DMS 273 treated with DMSO at 0.1 percent for 48 hours (cell line): ENCODE measurements at places on chromosomes 16 and 17.

DNA sequence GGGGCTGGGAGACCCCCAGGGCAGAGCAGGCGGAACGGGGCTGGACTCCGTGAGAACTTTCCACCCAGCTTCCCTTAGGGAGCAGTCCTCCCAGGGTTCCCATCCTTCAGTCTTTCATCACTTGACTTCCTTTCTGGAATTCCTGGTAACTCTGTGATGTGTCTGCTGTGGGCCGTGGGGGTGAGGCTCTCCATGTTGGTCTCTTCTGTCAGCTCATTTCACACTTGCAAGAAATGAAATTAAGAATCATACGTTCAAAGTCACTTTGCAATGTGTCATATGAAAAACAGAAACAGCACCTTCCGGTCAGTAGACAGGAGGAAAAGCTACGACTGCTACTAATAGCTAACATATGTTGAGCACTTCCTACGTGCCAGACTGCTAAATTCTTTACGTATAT is 5.4 kb upstream of the BBS2 start:
- no peak for DNase-seq

- DNase-seq, result no peak
Observed at GRCh38 chr16:4085405-4085970, 30.8 kb downstream of the ADCY9 start.

- DNase-seq, result no peak
Observed at GRCh38 chr16:1036726-1037393, 35.7 kb upstream of the SSTR5 start.

GRCh38 chr16:53849994-53850393 is 146.0 kb downstream of the FTO start:
- no peak for DNase-seq

DNA sequence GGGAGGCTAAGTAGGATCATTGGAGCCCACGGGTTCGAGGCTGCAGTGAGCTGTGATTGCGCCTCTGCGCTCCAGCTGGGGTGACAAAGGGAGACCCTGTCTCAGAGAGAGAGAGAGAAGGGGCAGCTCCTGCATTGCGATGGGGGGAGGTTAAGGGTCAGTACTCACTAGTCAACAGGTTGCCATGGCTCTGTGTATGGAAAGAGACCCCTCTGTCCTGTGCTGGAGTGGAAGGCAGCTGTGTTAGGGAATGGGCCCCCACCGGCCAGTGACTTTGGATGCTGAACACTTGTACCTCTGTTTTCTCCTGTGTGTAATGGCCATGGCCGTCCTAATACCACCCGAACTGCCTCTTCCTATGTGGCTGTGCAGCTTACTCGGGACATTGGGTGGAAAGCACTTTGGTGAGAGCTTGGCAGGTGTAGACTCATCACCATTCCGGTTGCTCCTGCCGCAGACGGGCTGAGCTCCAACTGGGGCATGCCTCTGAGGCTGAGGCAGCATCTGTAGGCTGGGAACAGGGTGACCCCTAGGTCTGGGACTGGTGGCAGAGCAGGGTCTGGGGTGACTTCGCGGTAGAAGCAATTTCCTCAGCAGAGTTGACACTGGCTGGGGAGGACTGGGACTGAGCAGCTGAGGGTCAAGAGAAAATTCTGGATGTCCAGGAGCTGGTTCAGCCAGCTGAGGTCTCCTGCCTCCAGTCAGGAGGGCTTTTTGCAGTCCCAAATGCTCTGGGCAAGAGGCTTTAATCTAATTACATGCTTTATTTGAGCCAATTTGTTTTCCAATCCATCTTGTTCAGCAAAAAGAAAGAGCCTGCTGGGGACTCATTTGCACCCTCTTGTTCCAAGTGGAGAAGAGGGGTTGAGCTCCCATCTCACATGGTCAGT is 184.5 kb downstream of the NTN1 start:
- no peak for DNase-seq

DNA sequence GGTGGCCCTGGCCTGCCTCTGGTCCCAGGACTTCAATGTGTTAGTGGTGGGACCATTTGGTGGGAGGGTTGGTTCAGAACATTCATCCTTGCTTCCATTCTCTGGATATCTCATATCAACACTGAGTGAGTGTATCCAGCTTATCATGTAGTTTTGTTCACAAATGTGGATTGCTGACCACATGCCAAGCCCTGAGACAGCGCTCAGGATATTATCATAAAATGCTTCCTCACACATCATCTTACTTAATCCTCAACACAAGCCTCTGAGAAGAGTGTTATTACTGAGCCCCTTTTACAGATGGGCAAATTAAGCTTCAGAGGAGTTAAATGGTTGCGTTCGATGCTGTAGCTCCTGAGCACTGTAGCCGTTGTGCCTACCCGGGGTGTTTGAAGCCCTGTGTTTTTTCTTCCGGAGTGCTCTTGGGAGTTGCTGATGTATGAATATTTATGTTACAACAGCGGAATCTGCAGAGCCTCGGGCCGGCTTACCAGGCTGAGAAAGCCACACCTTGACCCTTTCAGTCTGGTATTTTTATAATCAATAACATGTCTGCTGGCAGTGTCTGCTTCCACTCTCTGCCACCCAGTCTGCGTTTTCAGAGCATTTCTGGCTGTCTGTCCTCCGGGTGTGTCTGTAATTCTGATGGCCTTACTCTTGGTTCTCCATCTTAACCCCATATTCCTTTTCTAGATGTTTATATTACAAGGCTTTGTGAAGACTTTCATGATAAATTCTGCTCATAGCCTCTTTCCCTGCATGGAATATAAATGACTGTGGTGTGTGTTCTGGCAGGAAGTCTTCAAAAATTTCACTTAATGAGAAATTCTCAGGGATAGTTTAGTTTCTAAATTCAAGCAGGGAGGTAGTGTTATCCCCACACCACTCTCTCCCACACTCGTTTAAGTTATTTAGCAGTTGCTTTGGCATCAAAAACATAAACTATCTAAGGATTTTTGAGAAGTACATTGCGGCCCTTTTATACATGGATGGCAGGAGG is 2.9 kb downstream of the GLP2R start:
- DNase-seq, result no peak

- DNase-seq, result no peak
Observed at GRCh38 chr17:17124341-17124740, 81.8 kb downstream of the PLD6 start.

GRCh38 chr16:58384437-58385055 is 7.7 kb upstream of the GINS3 start:
- DNase-seq, result no peak

DNA sequence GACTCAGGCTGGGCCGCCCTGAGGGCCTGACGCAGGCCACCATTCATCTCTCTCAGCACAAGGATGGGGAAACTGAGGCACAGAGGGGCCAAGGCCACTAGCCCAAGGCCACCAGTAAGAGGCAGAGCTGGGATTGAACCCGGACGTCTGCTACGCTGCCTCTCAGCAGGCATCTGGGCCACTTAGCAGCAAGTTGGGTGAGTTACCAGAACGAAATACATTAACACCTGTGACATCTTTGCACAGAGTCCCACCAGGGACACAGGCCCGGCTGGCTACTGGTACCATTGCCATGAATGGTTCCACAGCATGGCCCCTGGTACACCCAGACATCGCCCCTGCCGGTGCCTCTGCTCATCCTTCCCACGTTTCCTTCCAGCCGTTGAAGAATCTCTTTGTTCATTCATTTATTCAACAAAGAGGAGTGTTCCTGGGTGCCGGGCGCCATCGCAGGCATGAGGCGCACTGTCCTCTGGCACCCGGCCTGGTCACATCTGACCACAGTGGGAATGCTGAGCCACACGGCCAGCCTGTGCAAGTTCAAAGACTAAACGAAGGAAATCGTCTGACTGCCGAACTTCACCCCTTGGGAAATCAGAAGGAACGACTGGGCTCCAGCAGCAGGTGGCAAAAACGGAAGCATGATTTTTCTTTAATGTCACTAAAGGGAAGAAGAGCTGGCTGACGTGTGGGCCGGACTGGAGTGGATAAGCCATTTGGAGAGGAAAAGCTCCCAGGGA is 7.4 kb upstream of the ZNF469 start:
- no peak for DNase-seq

- no peak for DNase-seq
Observed at GRCh38 chr16:9679213-9679767, 502.9 kb downstream of the GRIN2A start.

- DNase-seq, result no peak
Observed at GRCh38 chr17:29043539-29044145, 701 bp downstream of the PIPOX start.

DNA sequence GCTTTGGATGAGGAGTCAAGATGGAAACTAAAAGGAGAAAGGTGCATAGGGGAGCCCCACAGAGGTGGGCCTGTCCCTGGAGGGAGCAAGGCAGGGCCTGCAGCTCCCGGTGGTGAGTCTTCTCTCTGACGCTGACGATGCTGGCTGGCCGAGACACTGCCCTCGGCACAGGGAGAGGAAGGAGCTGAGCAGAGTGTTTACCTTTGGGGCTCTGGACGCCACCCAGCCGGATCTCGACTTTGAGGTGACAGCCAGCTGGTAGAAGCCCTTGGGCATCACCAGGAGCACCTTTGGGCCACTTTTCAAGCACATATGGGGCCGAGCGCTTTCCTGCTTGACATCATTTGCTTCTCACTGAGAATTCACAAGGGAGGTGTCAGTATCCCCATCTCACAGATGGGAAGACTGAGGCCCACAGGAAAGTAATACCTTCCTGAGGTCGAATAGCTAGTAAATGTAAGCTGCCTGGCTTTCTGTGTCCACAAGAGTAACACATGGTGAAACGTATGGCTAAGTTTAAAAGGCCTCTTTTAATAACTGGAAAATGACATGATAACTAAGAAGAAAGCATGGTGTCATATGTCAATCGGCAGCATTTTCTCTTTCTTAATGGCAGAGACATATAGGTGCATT is 294.3 kb upstream of the TNRC6C start:
- DNase-seq, result no peak

- no peak for DNase-seq
Observed at GRCh38 chr17:65467156-65467555, 94.3 kb downstream of the AXIN2 start.

DNA sequence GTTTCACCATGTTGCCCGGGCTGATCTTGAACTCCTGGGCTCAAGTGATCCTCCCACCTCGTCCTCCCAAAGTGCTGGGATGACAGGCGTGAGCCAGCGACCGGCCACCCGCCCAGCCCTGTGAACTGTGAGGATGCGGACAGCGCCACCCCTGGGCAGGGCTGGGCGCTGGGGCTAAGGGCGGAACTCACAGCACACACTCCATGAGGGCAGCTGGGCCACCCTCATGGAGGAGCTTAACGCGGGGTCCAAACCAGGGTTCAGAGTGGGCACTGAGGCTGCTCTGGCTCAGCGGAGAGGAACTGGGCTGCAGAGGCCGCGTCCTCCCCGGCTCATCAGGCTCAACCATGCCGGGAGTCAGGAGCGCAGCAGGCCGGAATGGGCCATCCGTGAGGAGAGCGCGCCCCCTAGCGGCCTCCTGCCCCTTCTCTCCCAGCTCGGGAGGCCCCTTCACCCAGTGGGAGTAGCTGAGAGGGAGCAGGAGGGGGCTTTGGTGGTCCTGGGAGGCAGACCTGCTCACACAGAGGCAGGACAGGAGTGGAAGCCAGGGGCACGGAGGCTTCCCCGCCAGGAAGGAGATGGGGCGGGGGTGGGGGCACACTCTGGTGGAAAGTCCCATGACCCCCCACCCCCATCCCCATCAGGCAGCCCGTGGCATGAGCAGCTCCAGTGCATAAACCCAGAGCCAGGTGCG is 13.8 kb downstream of the CORO7 start:
- peak; percentile 26 for DNase-seq

- peak; percentile 36 for DNase-seq
Observed at GRCh38 chr17:16584273-16584995, 15.4 kb upstream of the ZNF287 start.

DNA sequence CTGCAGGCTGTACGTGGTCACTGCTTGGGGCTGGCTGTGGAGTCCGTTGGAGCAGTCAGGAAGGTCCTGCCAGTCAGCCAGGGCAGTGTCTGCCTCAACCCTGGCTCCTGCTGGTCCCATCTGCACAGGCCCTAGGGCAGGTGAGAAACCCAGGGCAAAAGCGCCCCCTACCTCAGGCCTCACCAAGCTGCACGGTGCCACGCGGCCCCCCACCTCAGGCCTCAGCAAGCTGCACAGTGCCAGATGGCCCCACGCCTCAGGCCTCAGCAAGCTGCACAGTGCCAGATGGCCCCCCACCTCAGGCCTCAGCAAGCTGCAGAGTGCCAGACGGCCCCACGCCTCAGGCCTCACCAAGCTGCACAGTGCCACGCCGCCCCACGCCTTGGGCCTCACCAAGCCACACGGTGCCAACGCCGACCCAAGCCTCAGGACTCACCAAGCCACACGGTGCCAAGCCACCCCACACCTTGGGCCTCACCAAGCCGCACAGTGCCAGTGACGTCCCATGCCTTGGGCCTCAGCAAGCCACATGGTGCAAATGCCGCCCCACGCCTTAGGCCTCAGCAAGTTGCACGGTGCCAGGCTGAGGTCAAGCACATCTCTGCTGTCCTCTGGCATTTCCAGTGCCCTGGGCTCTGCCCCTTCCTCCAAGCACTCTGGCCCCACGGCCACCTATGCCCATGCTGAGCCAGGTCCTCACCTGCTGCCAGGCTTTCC is 5.5 kb downstream of the TMEM204 start:
- DNase-seq, result peak; percentile 94

DNA sequence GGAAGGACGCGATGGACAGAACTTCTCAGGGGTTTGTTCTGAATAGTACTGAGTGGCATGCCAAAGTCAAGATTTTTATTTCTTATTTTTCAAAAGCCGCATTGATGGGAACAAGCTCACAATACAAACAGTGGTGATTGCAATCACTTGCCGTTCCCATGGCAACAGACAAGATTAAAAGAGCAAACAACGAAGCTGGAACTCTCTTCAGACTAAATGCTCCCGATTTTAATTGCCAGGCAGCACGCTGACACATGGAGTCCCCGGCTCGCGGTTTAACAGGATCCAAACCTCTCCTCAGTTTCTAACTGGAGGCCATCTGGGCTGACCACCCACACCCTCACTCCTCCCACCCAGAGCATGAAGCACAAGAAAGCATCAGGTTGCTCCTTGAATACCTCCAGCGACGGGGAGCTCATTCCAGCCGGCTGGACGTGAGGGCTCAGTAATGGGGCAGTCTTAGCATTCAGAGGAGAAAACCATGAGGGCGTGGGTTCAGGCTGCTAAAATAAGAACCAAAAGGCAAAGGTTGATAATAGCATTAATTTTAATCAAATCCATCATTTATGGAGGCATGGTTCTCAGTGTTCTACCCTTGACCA is 41.5 kb downstream of the AIPL1 start:
- DNase-seq, result no peak

DNA sequence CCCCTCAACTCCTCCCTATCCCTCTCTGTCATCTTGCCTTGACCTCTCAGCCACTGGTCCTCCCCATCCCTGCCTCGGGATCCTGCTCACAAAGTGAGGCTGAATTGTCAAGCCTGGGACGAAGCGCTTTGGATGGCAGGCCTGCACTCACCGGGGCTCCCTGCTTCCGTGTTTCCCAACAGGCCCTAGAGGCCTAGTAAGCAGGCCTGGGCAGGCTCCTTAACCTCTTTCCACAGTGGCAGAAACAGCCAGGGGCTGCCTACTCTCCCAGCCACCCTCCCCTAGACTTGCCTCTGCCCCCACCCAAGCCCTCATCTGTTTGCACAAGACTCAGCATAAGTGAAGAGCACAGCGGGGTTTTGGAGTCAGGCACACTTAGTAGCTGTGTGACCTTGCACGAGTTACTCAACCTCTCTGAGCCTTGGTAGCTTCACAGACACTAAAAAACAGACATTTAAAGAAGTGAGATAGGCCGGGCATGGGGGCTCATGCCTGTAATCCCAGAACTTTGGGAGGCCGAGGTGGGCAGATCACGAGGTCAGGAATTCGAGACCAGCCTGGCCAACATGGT is 5.0 kb upstream of the FADS6 start:
- DNase-seq, result no peak
